Stimulated activated CD4-positive, alpha-beta T cell treated with anti-CD3 and anti-CD28 coated beads, TNF-alpha, amount 100 ng/mL, for 4 hours (primary cell): ENCODE measurements at places on chromosomes 4 and X.

- DNase-seq, result no peak
Observed at GRCh38 chrX:48649102-48649501, 34.5 kb upstream of the WAS start.

- DNase-seq, result no peak
Observed at GRCh38 chr4:19562456-19562855, 689.2 kb upstream of the SLIT2 start.

DNA sequence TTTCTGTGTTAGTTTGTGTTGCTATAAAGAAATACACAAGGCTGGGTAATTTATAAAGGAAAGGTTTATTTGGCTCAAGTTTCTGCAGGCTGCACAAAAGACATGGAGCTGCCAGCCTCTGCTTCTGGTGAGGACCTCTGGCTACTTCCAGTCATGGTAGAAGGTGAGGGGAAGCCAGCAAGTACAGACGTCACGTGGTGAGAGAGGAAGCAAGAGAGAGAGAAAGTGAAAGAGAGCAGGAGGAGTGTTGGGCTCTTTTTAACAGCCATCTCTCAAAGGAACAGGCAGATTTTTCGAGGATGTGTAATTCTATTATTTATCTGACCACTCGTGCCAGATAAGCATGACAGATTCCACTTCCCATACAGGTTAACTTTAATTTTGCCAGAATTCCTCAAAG is 1199.1 kb downstream of the ADGRL3 start:
- DNase-seq, result no peak

GRCh38 chr4:41957634-41958033 is 22.4 kb downstream of the TMEM33 start:
- DNase-seq, result no peak

- DNase-seq, result no peak
Observed at GRCh38 chrX:7771788-7772438, 71.1 kb upstream of the VCX start.

GRCh38 chrX:10665681-10666080 is 45.3 kb upstream of the MID1 start:
- DNase-seq, result no peak

DNA sequence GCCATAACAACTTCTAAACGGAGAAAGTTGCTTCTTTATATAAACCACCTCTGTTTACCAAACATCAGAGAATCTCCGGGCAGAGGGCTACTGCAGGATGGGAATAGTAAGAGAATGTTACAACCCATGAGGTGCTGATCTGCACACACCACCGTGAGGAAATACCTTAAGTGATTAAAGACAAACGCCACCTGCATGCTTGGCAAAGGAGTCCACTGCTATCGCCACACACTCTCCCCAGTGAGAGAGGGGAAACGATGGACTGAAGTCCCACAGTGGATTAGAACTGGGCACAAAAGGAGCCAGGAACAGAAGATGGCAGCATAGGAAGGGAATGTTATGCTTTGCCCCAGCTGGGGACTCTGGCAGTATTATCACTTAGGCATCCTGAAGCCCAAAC is 15.6 kb downstream of the MAML3 start:
- DNase-seq, result no peak

GRCh38 chrX:132435222-132435621 is 53.6 kb downstream of the MBNL3 start:
- no peak for DNase-seq

DNA sequence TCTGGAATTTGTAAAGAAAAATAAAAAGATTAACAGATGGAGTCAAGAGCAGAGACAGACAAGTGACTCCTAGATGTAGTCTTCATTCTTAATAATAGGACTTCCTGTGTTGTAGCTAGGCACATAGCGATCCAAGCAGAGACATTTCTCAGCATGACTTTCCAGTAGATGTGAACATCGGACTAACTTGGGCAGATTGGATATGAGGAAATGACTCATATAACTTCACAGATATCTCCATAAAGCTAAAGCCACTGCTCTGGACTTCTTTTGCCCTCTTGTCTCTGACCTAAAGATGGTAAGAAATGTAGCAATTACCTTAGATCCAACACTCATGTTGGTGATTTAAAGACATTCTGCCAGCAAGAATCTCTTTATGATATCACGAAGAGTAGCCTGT is 131.7 kb downstream of the EPHA5 start:
- DNase-seq, result no peak

- no peak for DNase-seq
Observed at GRCh38 chr4:80500613-80501012, 165.1 kb downstream of the CFAP299 start.

GRCh38 chr4:183253451-183253850 is 66.6 kb downstream of the CLDN22 start:
- DNase-seq, result no peak

GRCh38 chr4:77263247-77263646 is 106.2 kb downstream of the CCNG2 start:
- DNase-seq, result no peak

GRCh38 chrX:24563291-24564010 is 83.7 kb downstream of the PCYT1B start:
- DNase-seq, result no peak

DNA sequence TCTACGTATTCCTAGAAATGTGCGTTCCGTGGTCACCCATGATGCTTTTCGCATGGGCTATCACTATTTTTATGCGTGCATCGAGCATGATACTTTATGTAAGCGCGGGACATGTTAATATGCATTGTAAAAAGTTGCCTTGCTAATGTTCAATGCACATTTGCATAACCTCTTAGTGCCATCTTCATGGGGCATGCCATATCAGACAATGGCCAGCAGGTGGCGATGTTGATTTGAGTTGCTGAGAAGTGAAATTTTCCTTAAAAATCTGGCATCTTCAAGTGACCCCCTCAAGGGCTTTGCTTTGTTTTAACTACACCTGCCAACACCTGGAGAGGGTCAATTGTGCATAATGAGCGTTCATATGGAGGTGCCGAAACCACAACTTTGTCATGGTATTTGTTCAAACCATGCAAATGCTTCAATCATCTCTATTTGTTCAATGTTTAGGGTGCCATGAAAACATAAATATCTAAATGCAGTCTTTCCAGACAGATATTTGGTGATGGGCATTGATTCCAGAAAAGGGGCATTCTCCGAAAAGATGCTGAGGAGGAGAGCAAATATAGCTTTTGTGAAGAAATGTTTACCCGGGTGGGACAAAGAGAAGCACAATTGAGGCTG is 833.9 kb upstream of the PRKX start:
- DNase-seq, result no peak

DNA sequence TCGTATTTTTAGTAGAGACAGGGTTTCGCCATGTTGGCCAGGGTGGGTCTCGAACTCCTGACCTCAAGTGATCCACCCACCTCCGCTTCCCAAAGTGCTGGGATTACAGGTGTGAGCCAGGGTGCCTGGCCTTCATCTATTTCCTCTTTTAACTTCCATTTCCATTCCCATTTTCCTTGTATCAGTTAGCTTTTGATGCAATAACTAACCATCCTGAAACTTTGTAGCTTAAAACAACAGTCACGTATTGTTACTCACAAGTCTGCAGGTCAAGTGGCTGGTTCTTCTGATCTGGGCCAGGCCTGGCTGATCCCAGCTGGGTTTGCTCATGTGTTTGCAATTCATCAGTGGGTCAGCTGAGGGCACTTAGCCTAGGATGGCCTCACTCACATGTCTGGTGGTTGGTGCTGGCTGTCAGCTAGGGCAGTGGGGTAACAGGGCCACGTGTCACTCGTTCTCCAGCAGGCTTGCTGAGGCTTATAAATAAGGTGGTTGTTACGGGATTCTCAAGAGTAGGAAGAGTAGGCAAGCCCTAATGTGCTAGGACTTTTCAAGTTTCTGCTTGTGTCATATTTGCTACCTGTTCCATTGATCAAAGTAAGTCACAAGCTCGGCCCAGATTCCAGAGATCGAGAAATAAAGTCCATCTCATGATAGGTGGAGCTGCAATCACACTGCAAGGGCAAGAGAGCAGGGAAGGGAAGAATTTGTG is 88.2 kb downstream of the SOWAHB start:
- DNase-seq, result no peak

GRCh38 chr4:17599826-17600225 is 14.6 kb upstream of the MED28 start:
- no peak for DNase-seq

- no peak for DNase-seq
Observed at GRCh38 chr4:176340871-176341685, 21.3 kb downstream of the SPCS3 start.

GRCh38 chrX:120559804-120560203 is 958 bp downstream of the CUL4B start:
- DNase-seq, result no peak

DNA sequence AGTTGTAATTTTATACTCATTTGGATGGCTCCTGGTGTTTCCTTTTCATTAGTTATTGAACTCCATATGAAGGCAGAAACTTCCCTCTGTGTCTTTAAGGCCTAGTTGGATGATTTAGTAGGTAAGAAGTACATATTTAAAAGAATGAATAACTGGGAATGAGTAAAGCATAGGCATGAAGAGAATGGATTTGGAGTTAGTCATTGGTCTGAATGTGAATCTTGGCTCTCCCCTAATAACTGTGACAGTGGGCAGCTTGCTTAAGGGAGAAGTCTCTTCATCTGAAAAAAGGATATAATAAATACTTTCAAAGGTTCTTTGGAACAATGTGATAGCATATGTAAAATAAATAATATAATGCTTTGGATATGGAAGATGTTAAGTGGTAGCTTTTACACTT is 13.2 kb downstream of the SNX25 start:
- no peak for DNase-seq

DNA sequence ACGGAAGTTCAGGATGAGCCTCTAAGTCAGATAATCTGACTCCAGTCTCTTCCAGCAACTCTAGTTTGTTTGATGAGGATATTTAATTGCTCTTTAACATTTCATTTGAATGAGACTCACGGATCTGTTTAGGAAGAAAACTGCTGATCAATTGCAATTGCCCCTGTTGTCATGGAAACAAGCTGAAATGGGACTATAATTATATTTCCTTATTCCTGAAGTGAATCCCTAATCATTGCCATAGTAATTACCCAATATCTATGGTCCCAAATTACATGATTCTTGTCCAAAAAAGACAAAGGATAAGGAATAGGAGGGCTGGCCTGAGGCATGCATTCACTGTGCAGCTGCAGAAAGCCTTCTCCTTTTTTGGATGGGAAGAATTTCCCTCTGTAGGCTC is 105.3 kb downstream of the AASDH start:
- DNase-seq, result no peak

- no peak for DNase-seq
Observed at GRCh38 chr4:137635108-137635507, 102.8 kb upstream of the PCDH18 start.

DNA sequence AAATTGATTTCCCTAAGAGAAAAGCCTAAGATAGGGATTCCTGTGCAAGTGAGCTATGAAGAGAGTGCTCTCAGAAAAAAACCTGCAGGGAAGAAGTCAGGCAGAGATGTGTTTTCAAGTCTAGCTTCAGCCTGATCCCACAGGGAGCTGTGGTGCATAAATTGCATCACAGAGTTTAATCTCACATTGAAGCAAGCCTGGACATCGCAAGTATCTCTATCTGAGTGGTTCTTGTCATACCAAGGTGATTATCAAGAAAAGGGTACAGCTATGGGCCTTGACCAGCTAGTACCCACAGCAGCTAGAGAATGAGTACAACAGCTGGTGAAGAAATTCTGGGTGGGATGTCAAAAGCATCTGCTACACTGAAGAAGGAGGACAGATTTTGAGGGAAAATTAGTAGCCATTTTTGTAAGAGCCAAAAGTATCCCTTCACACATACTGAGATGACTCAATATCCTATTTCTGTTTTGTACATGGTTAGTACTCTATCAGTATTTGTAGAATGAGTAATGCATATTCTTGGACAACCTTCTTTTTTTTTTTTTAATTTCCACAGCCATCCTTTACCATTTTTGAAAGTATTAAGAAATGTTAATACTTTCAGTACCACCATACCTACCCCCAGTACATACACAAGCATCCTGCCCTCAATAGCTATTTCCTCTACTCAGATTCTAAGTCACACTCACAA is 708.9 kb downstream of the IL1RAPL1 start:
- no peak for DNase-seq

DNA sequence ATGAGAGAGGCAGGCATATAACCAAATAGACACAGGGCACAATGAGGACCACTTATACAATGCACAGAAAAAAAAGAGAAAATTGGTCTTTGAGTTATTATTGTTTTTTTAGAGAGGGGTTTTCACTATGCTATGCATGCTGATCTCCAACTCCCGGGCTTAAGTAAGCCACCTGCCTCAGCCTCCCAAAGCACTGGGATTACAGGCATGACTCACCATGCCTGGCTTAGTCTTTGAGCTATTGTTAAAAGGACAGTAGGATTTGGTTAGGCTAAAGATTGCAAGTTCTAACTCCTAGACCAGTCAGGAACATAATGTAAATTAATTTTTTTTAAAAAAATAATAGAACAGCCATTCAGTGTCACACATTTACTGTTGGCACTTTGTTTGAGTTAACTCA is 340.1 kb downstream of the GPAT3 start:
- DNase-seq, result no peak
